ENCODE measurements at places on chromosomes 11 and 22.

- no peak for DNase-seq
Measured at GRCh38 chr11:57336111-57336666, 497 bp upstream of the SSRP1 start.

DNA sequence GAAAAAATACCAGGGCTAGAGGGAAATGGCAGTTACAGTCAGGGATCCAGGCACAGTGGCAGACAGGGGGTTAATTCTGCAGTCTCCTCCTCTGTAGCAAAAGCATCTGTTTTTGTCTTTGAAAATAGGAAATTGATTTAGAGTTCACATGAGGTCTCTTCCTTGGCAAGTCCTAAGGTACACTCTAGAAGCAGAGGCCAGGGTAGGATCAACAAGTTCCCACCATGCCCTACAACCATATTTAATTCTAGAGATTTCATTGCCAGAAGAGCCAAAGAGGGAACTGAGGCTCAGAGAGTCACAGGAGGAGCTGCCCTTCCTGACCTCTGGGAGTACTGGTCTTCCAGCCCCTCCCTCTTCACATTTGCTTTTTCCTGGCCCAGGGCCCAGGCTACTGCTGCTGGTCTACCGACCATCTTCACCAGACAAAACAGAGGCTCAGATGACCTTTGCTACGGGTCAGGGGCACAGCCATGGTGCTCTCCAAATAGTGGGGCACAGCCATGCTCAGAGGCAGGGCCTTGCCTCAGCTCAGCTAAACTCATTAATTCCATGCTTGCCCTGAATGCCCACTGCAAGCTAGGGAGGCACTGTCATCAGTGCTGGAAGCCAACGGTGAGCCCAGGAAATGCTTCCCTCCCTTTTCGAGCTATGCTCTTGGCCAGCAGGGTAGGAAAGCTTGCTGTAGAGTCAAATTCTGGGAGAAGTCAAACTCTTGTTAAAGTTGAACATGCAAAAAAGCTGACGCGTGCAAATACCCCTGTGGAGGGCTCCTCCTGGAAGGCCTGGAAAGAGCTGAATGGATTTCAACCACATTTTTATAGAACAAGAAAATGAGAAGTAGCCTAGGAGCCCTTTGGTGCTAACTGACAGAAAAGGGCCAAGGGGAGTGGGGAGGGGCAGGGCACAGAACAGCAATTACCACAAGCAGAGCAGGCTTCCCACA is 11.7 kb upstream of the CHRM4 start:
- no peak for DNase-seq

- DNase-seq: no peak
Measured at GRCh38 chr11:1854949-1855885, 2.3 kb downstream of the LSP1 start.

DNA sequence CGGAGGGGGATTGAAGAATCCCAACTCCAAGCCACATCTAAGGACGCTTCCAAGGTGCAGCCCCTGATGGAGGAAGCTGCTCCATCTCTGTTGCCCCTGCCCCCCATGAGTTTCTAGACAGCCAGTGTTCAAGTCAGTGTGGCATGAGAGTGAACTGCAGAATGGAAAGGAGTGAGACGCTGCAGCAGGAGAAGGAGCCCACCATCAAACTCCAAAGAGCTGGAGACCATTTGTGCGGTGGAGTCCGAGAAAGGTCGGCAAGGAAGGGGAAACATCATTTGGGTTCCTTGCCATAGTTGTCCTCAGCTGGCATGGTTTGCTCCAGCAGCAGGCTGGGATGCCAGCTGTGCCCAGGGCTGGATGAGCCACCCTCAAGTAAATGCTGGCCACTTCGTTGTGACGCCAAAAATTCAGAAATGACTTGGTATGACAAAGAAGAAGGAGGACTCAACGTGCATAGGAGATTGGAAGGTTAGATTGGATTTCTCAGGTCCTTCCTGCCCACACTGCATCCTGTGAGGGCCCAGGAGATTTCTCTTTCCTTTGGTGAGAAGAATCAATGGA is 16.4 kb downstream of the APOL2 start:
- no peak for DNase-seq

- peak; percentile 18 for DNase-seq
Measured at GRCh38 chr11:61193596-61193995, 9.7 kb upstream of the PGA3 start.

- no peak for DNase-seq
Measured at GRCh38 chr11:121123496-121124069, 22.5 kb downstream of the TECTA start.

DNA sequence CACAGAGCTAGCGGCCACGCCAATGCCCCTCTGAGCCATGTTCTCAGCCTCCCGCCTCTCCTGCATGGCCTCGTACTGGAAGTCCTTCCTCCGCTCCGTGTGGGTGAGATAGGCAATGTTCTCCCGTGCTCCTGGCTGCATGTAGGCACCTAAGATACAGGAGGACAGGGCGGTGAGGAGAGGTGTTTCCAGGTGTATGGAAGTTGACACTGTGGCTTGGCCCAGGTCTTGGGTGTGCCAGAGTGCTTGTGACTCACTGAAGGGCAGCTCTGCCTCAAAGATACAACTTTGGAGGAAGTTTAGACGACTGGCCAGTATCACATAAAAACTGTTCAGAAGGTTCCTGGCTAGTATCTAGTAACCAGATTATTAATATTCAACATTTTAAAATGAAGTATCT is 8.5 kb downstream of the SRRD start:
- DNase-seq: no peak

GRCh38 chr11:9148035-9148434 is 56.6 kb upstream of the SCUBE2 start:
- DNase-seq: no peak

- no peak for DNase-seq
Measured at GRCh38 chr11:86241956-86242535, 2.5 kb upstream of the EED start.

DNA sequence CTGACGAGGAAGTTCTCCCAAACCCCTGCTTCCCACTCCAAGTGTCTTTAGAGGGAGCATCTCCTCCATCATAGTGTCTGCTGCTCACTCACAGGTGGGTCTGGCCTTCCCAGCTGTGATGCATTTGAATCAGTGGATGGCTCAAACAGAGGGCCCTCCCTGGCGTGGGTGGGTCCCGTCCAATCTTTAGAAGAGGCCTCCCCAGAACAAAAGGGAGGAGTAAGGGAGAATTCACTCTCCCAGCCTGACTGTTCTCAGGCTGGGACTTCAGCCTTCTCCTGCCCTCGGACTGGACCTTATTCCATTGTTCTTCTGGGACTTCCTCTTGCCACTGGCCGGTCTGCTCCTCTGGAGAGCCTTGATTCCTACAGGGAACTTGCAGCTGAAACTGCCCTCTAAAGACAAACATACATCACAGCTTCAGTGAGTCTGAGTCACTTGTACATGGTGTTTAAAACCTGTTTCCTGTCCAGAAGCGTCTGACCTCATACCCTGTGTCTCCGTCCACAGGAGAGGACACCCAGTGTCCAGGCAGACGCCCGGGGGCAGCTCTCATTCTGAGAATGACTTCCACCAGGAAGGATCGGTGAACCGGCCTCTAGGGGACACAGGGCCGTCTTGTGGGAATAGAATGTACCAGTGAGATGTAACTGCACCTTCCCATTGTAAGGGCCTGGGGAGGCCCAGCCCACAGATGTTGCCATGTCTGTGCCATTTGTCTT is 234.7 kb downstream of the BRD1 start:
- DNase-seq: no peak

DNA sequence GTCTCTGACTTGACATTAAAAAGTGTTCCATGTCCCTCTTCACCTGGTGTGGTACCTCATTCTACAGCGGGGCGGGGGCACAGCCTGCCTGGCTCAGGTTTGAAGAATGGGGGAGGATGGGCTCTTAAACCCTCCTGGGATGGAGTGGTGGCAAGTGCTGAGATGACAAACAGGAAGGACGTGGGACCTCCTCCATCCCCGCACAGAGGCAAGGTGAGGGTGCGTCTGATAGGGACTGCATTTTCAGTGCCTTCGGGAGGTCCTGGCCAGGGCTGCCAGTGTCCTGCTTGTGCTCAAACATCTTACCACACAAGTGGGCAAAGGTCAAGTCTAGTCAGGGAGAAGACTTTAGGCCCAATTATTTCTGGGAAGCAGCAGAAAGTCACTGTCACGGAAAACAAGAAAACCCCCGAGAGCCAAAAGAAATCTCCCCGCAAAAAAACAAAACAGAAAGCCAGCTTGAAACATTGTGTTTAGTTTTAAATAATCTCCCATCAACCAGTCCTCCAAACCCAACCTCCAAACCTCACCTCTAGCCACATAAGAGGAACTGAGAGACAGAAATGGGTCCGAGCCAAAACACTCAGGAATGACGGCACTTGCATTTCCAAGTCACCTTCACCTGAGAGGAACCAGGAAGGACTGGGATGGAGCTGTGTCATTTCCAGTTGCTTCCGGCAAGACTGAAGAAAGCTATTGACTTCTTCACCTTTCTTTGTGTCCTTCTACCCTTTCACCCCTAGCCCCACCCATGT is 966.5 kb downstream of the NTM start:
- DNase-seq: no peak

GRCh38 chr22:31148953-31149627 is 8.8 kb upstream of the PLA2G3 start:
- DNase-seq: peak; percentile 85

DNA sequence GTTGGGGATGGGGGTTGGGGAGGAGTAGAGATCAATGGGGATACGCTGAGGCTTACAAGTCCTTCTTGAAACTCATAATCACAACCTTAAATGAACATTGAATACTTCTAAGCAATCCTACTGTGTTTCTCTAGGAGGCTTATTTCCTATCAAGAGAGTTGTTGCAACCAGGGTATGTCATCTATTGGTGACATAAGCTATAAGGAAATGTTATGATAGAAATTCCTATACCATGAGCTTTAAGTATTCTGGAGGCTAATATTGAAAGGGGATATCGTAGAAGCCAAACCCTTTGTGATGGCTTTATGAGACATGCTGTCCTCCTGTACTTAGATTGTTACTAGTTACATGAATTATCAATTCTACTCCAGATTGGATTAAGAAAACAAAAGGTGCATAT is 72.9 kb downstream of the DKK3 start:
- DNase-seq: no peak

GRCh38 chr11:93524858-93525257 is 18.3 kb downstream of the SMCO4 start:
- no peak for DNase-seq

DNA sequence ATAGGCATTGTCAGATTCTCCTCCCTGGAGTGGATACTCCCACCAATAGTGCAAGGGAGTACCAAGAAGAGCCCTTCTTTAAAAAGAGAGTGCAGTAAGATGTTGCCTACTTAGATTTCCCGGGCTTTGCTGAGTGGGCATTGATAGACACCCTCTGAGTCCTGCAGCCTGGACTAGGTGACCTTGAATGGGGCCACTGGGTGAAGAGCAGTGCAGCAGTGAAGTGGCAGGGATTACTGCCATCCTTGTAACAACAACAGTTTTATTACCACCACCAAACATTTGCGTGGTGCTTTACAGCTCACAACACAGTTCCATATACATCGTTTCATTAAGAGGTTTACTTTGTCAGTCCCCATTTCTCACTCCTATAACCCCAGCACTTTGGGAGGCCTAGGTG is 59.4 kb downstream of the MICAL2 start:
- no peak for DNase-seq

- DNase-seq: no peak
Measured at GRCh38 chr11:134752526-134752925, 340.5 kb upstream of the B3GAT1 start.

- DNase-seq: no peak
Measured at GRCh38 chr11:11574373-11575287, 47.2 kb downstream of the GALNT18 start.

GRCh38 chr22:31840585-31840984 is 86.8 kb downstream of the DEPDC5 start:
- no peak for DNase-seq

GRCh38 chr11:74450318-74450717 is 17.0 kb downstream of the KCNE3 start:
- no peak for DNase-seq

GRCh38 chr11:114596175-114596919 is 761 bp upstream of the NXPE4 start:
- DNase-seq: no peak

DNA sequence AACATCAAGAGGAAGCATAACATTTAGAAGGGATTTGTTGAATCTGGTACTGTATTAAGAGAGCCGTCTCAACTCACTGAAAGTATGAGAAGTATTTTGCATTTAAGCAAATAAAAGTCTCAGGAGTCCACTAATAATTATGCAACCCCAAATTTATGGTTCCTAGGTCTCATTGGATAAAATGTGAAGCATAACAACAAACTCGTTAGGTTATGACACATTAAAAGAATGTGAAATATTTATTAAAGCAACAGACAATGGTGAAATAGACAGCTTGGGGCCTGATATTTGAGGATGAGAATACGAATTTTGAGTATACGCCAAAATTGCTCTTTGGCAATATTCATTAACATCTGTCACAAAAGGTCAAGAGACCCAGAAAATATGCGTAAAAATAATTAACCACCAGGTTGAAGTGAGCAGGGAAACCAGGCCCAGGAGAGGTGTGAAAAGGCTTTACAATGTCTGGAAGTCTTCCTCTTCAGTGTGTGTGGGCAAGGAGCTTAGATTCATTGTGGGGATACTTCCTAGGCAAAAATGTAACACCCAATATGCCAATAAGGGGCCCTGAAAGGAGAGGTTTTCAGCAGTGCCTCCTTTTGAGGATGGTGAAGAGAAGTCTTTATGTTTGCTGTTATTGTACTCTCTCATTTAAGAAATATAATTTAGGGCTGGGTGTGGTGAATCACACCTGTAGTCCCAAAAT is 89.2 kb downstream of the FDX1 start:
- DNase-seq: no peak

- DNase-seq: peak; percentile 23
Measured at GRCh38 chr11:88292171-88292843, 45.2 kb downstream of the CTSC start.

DNA sequence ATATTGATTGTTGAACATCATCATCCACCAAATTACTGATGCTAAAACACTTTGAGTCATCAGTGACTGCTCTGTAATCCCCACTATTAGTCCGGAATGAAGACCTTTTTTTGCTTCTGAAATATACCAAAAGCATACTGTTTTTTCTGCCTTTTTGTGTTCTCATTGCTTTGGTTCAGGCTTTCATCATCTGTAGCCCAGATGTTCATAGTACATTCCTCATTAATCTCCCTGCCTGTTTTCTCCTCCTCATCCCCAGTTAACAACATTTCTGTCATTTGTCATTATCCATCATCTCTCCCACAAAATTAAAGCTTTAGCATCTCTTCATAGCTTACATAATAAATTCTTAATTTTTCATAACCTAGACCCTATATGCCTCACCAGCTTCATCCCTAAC is 9.2 kb downstream of the CEP57 start:
- DNase-seq: no peak

DNA sequence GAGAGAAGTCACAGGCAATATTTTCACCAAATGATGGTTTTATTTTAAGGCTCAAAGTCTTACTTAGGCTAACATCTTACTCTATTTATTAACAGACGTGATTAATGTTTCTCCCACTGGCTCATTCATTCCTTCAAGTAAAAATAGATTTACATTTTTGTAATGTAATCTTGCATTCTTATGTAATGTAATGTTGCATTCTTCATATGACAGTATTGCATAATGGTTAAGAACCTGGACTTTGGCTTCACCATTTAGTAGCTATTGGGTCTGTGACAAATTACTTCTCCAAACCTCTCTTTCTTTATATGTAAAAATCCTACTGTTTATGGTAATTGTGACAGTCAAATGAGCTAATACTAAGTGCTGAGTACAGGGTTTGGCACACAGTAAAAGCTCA is 3.3 kb upstream of the DIXDC1 start:
- DNase-seq: no peak
